ENCODE measurements at places on chromosomes 13 and 19.
A peak's percentile ranks its signal among the peaks of the same experiment; 100 is the strongest.

- DNase-seq = no peak
Observed at GRCh38 chr19:58546019-58546530, 2.2 kb downstream of the TRIM28 start.

DNA sequence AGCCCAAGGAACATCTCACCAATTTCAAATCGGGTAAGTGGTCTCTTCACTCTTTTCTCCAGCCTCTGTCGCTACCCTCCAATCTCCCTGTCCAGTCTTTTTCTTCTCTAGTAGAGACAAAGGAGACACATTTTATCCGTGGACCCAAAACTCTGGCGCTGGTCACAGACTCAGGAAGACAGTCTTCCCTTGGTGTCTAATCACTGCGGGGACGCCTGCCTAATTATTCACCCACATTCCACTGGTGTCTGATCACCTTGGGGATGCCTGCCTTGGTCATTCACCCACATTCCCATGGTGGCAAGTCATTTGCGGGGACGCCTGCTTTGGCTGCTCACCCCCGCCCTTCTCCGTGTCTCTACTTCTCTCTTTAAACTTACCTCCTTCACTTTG is 13.8 kb upstream of the OR10H1 start:
- DNase-seq = no peak

GRCh38 chr19:17762505-17763229 is 11.4 kb downstream of the FCHO1 start:
- no peak for DNase-seq

DNA sequence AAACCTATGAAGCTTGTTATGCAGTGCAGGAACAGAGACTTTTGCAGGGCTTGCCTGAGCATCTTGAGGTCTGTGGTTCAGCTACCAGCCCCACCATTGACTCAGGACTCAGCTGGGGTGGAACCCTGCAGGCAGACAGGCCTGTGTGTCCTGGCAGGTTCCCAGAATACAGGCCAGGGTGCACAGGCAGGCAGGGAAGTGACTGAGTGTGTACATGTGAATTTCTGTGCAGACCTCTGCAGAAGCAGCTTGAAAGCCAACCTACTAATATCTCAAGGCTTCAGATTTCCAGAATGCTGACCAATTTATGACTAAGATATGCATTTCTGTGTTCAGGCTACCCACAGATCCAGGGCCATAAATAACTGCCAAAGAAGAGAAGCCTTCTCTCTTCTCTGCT is 254.4 kb downstream of the DLEU7 start:
- no peak for DNase-seq

DNA sequence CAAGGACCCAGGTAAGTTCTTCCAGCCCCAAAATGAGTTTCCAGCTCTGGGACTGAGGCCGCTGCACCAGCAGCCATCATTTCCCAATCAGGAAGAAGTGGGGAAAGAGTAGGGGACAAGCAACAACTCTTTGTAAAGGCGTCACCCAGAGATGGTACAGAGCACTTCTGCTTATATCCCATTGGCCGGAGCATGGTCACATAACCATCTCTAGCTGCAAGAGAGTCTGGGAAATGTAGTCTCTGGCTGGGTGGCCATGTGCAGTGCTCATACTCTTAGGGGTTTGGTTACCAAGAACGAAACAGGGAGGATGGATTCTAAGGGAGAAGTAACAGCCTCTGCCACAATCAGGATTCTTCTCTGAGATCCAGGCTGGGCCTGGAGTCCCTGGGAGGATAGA is 26.3 kb downstream of the CKM start:
- no peak for DNase-seq

DNA sequence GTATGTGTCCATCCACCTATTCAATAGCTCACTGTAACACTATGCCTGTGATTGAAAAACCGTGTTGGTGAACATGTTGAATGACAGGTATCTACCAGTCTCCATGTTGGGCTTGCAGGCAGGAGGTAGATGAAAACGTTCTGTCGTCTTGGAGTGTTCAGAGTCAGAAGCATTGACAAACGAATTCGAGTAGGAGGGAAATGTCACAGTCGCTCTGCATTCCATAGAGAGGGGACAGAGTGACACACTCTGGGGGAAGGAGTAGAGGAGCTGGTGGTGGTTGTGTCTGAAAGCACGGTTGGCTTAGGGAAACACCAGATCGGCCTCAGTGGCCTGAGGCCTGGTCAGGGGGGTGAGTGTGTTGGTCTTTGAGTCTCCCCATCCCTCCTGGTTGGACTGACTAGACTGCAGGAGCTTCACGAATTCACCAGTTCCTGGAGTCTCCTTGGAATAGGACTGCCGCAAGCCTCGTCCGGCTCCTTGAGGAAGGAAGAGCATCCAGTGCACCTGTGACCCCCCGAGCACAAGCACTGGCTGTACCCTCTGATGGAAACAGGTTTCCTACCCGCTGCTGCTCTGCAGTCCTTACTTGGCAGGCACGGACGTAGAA is 105.0 kb upstream of the C1QTNF9B start:
- DNase-seq = no peak

DNA sequence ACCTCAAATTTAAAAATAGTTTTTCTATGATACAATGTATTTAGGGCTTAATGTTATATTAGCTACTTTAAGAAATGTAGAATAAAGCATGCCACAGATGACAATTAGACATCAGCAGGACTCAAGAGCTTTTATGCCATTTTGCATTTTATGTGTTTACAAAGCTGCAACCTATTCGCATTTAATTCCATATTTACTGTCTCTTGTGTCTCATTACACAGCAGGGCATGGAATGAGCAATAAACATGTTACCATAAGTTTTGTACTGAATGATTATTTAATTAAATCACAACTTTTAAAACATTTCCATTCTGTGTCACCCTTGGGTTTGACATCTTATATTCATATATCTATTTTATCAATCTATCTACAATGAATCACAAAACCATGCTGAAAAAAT is 1756.9 kb downstream of the PCDH9 start:
- DNase-seq = no peak

- DNase-seq = no peak
Observed at GRCh38 chr19:53873773-53874605, 6.3 kb downstream of the MYADM start.

DNA sequence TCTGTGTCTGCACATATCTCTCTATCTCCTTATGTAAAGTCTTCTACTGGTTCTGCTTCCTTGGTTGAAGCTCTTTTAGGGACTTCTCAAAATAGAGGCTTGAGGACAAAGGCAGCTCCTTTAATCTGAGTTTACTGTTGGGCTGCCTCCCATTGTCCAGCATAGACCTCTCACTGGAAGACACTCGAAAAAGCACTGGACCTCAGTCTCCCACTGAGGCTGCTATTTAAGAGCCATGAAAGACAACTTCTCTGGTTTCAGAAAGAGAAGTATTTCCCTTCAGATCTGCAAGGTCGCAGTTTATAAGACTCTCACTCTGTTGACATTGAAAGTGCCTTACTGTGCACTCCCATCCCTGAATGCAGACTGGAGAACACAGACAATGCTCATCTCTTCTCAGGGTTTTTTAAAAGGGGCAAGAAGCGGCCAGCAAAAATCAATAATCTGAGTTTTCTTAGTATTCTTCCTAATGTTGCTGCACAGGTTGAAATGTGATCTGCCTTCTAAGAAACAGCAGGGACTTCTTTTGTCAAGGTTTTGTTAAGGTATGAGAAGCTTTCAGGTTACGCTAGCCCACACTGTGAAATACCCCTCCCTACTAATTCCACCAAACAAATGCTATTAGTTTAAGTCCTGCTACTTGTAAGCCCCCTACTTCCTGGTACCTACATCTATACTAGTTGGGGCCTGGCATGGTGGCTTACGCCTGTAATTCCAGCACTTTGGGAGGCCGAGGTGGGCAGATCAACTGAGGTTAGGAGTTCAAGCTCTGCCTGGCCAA is 450.0 kb upstream of the SLC10A2 start:
- DNase-seq = no peak

GRCh38 chr13:30615481-30615865 is 2.2 kb upstream of the USPL1 start:
- no peak for DNase-seq

- peak; percentile 60 for DNase-seq
Observed at GRCh38 chr13:37868691-37869505, 674 bp downstream of the TRPC4 start.

DNA sequence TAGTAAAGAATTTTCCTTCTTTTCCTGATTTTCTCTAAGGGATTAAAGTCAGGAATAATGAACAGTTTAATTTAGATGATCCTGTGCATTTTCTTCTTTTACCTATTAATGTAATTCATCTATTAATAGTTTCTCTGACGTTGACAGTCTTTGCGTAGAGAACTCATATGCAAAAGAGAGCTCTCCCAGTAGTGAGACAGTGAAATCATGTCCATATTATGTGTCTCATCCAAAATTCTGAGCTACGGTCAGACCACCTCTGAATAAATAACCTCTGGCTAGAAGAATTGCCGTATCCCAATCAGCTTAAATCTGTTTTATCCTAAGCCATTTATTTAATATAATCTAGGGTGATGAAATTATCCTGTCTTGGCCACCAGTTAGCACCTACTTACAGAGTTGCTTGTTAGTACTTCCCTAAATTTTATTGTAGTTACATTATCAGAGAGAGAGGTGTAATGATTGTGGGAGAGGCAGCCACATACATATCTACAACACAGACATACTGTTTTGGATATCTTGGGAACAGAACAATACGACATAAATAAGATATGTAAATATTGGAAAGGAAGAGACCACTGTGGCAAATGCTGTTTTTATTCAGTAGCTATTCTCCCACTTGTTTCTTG is 30.7 kb downstream of the PDS5B start:
- DNase-seq = no peak

GRCh38 chr13:26497968-26498511 is 59.4 kb upstream of the WASF3 start:
- DNase-seq = no peak

DNA sequence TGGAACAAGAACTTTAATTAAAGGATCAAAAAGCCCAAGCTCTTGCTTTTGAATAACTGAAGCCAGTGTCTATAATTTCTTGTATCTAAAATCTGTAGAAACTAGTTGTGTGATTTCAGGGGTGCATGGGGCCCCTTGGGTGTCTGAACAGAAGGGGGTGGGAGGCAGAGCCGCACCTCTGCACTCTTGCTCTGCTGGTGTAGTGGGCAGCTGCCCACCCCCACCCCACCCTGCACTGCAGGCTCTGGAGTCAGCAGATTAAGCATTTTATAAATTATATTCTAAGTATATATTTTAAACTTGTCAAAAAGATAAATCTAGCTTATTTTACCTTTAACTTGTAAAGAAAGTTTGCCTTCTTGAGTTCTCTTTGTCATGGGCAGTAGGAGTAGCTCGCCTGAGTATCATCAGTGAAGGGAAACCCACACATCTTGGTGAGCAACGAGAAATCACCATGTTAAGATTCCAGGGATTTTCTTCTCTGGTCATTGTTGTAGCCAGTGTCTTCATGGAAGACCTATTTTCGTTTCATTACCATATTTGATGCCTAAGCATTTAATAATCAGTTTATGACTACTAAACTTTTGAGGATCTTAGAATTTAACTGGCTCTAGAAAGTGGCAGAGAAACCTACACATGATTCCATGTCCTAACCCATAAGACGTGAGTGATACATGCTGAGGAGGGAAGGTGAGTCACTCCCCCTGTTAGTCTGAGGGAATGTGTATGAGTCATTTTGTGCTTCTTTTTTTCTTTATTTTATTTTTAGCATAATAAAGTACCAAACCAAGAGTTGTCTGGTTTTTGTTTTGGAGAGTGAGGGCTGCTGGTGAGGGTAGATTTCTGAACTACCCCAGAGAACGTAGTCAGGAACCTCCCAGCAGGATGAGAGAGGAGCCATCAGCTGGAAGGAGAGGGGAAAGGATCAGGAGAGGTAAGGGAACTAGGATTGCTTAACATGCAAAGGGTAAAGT is 7.7 kb downstream of the UBE2L5 start:
- no peak for DNase-seq

GRCh38 chr19:35295792-35296462 is 4.0 kb downstream of the MAG start:
- DNase-seq = no peak

DNA sequence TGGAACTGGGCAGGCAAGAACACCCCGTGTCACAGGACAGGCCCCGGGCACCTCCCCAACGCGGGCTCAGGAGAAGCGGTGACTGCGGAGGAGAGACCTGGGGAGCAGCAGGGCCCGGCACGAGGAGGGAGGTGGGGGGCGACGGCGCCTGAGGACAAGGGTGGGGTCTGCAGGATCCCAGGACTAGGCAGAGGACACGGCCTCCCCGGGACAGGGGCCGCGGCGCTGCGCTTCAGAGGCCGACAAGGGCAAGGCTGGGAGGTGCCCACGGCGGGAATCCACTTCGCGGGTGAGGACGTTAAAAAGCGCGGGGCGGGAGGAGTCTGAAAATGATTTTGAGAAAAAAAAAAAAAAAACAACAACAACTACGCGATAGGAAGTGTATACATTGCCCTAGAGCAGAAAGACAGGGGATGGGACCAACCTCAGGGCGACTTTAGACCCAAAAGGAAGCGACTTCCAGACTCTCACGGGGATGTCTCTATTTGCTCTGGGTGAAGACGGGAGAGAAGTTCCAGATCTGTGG is 44.9 kb downstream of the ZNF611 start:
- peak; percentile 84 for DNase-seq

DNA sequence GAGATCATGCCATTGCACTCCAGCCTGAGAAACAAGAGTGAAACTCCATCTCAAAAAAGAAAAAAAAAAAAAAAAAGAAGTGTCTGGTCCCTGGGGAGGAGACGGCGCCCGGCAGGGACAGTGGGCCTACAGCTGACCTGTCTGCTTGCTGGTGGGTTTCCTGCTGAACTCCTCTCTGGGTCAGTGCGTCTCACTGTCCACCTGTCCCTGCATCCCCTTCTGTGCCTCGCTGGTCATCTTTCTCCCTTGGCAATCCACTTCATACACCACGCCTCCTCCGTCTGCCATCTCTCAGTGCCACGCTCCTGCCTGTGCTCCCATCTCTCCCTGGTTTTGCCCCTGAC is 63.4 kb downstream of the ACSBG2 start:
- DNase-seq = no peak

- no peak for DNase-seq
Observed at GRCh38 chr19:46299695-46300094, 2.9 kb downstream of the HIF3A start.

DNA sequence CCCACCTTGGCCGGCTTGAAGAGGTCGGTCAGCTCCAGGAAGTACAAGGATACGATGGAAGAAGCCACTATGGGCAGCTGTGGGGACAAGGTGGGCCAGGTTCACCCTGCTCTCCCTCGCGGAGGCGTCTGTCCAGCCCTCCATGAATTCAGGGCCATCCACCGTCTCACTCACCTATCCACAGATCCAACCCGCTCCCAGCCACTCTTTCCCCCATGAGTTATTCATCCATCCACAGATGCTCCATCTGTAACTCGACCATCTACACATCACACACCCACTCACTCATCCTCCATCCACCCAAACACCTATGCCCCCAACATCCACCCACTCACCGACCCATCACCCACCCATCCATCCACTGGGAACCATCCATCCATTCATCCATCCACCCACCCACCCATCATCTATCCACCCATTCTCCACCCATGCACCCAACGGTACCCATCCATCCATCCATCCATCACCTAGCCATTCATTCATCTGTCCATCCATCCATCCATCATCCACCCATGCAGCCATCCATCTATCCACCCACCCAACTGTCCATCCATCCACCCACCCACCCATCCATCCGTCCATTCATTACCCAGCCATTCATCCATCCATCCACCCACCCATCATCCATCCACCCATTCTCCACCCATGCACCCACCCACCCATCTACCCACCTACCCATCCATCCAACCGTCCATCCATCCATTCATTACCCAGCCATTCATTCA is 5.8 kb downstream of the PLPPR3 start:
- no peak for DNase-seq

GRCh38 chr19:17938092-17938845 is 5.5 kb downstream of the CCDC124 start:
- DNase-seq = peak; percentile 60

- DNase-seq = no peak
Observed at GRCh38 chr19:3513229-3514140, 7.4 kb downstream of the FZR1 start.

All from right kidney (tissue), 9 donors.